ACHN (cell line): ENCODE measurements at places on chromosomes 5 and 9.

GRCh38 chr5:174668349-174668748 lies 56.0 kb upstream of the MSX2 start:
- no peak for DNase-seq

- DNase-seq = no peak
Measured at GRCh38 chr5:121979691-121980090, 17.9 kb downstream of the SRFBP1 start.

DNA sequence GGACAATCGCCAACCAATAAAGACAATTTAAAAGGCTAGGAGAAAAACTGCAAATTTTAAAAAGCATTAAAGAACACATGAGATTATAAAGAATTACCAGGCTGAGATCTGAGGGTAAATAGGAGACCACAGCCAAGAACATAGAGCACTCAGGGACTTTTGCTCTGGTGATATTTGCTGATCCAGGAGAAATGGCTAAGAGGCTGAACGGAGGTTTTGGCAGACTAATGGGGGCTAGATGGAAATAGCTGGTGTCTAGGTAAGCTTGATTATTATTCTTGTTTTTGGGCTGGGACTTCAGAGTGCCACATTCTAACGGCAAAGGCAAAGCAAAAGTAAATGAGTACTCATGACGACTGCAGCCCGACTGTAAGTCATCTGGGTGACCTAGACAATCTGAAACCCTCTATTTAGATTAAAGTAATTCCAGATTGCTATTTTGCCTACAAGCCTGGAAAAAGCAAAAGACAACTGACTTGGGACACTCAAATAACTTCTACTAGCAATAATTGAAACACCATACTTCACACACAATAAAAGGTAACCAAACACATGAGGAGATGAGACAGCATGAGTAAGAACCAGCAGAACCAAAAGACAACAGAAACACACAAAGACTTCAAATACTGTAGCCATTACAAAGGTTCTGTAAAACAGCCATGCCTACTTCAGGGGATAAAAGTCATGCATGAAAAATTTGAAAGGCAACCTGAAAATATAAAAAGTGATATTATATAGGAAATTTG lies 68.8 kb downstream of the JAKMIP2 start:
- DNase-seq = no peak

DNA sequence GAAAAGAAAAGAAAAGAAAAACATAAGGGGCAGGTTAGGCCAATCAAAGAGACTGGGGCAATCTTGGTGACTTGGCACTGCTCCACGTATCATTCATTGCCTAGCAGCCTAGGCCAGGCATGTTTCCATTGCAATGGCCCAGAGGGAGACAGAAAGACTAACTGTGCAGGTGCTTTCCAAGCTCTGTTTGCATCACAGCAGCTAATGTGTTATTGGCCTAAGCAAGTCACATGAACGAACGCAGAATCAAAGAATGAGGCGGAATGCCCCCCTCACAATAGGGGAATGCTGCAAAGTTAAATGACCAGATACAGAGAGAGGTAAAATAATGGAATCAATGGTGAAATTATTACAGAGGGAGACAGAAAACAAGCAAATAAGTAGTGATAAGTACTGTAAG lies 11.1 kb upstream of the VPS13A start:
- no peak for DNase-seq

GRCh38 chr9:16611983-16612382 lies 258.5 kb downstream of the BNC2 start:
- DNase-seq = no peak

DNA sequence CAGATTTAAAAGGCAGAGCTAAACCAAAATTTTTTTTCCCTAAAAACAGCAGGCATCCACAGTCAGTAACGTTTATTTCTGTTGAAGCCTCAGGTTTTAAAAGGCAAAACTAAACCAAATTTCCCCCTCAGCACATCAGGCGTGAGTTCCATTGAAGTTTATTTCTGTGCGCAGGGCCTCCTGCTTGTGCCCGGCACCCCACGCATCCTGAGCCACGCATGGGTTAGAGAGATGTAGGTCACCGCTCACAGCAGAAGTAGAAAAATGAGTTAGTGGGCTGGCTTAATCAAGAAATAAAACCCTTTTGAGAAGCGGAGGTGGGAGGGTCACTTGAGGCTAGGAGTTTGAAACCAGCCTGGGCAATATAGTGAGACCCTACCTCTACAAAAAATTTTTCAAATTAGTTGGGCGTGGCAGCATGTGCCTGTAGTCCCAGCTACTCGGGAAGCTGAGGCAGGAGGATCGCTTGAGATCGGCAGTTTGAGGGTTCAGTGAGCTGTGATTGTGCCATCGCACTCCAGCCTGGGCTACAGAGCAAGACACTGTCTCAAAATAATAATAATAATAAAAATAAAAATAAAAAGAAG lies 75.6 kb upstream of the SPIN1 start:
- DNase-seq = no peak

- DNase-seq = no peak
Measured at GRCh38 chr9:36123515-36123914, 13.0 kb upstream of the GLIPR2 start.

GRCh38 chr9:118575341-118576070 lies 793.7 kb downstream of the BRINP1 start:
- no peak for DNase-seq

GRCh38 chr5:72152545-72152944 lies 45.3 kb downstream of the MAP1B start:
- DNase-seq = no peak

GRCh38 chr9:34025811-34026210 lies 22.9 kb downstream of the UBAP2 start:
- no peak for DNase-seq

DNA sequence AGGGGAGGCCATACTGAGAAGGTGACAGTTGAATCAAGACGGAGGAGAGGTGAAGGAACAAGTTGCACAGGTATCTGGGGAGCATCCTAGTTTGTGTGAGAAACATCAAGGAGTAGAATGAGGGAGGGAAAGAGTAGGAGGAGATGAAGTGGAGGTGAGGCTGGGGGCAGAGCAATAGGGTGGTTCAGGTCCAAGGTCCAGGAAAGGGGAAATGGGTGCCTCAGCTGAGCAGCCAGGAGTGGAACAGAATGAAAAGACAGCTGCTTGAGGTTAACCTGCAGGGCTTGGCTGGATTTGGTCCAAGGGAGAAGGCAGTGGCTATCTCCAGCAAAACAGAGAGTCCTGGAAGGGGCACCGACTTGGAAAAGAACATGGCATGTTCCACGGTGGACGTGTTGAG lies 5.3 kb downstream of the SLC1A1 start:
- DNase-seq = no peak

- no peak for DNase-seq
Measured at GRCh38 chr5:14627270-14627669, 37.2 kb upstream of the OTULIN start.

- no peak for DNase-seq
Measured at GRCh38 chr5:1163879-1164278, 37.5 kb upstream of the SLC6A19 start.

- DNase-seq = no peak
Measured at GRCh38 chr9:37121881-37122280, 1.5 kb downstream of the ZCCHC7 start.

DNA sequence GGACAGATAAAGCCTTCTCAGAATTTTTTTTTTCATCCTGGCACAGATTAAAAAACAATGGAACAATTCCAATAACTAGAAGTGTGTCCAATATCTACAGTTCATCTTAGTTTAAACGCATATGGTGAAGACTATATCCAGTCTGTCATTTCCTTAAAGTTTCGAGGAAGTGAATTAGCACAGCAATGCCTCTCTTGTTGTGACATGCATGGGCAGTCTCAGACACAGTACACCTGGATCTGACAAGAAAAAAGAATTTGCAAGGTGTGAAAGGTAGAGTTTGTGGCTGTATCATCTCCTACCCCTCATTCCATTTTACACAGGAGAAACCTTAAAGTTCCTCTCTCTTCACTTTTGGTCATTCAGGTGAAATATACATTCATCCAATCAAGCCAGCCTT lies 100.6 kb upstream of the ADAMTS19 start:
- DNase-seq = no peak

DNA sequence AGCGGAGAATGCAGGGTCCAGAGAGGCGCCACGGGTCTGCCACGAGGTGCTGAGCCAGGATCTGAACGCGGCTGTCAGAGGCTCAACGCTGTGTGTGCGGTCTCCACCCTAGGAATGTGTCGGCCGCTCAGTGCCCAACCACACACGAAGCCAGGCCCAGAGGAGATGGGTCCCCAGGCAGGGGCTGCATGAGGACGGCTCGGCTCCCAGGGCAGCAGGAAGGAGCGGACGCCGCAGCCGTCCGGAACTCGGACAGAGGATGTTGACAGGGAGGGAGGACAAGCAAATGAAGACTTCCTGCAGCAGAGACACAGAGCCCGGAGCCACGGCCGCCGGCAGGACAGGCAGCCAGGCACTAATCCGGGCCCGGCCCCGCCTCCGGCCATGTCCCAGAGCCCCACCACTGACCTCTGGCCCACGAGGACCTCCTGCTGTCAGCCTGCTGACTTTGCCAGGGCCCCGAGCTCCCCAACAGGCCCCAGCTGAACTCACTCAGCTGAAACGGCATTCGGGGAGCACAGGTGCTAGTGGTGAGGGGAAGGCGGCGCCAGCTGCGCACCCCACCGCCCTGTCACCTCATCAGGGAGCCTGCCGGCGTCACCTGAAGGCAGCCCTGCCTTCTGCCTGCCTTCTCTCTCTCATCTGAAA lies 12.7 kb downstream of the VAV2 start:
- DNase-seq = no peak

- no peak for DNase-seq
Measured at GRCh38 chr5:109992264-109992915, 302.7 kb downstream of the MAN2A1 start.

- no peak for DNase-seq
Measured at GRCh38 chr9:115364991-115365390, 247.0 kb upstream of the TNC start.

GRCh38 chr5:87421307-87421706 lies 8.6 kb upstream of the CCNH start:
- DNase-seq = no peak

DNA sequence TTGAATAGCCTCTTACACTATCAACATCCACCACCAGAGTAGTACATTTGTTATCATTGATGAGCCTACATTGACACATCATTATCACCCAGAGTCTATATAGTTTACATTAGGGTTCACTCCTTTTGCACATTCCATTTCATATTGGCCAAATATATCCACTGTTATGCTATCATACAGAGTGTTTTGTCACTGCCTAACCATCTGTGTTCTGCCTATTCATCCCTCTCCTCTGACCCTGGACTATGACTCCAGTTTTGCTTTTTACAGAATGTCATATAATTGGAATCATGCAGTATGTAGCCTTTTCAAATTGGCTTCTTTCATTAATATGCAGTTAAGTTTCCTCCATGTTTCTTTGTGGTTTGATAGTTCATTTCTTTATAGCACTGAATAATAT lies 904.7 kb downstream of the TLE1 start:
- no peak for DNase-seq

DNA sequence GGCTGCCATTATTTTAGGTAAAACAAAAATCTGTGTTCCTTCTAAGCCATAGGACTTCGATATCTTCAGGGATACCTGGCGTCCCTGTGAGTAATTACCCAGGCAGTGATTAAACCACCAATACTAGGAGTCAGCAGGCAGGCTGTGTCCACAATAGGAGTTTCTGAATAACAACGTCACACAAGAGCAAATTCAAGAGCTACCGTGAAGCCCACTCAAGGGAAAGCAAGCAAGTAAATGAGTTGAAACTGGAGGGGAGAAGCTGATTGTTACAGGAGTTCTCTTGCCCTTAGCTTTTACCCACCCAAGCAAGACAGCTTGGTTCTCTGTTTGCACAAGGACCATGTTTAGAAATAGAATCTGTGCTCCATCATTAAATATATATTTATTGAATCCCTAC lies 50.8 kb downstream of the SEMA5A start:
- DNase-seq = no peak

GRCh38 chr9:27453860-27454553 lies 70.1 kb upstream of the IFNK start:
- no peak for DNase-seq

- DNase-seq = no peak
Measured at GRCh38 chr5:63854076-63854475, 108.2 kb downstream of the HTR1A start.

DNA sequence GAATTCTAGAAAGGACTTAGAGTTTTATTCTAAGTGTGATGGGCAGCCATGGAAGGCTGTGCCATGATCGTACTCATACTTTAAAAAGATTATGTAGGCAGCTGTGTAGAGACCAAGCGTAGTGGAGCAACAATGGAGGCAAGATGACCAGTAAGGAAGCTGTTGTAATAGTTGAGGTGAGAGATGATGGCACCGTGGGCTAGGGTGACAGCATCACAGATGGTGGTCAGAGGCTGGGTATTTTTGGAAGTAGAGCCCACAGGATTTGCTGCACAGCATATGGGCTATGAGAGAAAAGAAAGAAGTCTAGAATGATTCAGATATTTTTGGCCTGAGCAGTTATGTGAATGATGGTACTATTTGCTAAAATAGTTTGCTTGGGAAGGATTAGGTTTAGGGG lies 7.7 kb downstream of the ARHGAP26 start:
- no peak for DNase-seq

DNA sequence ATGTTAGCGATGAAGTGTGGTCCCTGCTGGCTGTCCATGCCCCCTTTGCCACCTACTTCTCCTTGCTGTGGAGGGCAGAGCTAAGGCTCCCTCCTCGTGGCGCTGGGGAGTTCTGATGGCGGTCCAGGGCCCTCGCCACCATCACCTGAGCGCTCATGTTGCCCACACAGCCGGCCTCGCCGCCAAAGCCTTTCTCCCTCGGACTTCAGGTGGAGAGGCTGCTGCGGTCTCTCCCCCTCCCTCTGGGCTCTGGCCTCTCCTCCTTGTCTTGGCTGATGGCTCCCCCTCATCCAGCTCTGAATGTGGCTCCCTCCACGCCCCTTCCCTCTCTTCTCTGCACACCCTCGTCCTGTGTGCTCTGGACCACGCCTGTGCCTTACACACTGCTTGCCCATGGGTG lies 14.5 kb upstream of the LPCAT1 start:
- DNase-seq = no peak

DNA sequence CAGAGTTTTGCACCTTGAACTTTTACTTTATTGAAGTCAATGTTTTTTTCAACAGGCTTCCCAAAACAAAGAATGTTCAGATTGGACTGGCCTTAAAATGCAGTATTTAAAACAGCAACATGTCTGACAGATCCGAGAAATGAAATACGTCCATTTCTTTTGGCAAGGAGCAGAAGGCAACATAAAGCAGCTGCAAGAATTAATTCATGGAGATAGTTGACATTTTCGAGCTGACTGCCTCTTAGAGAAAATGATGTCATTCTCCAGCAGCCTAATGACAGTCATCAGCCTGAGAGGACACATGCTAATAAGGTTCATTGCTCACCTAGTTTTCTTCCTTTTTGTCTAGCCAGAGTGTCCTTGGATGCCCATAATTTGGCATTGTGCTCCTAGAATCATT lies 232.2 kb upstream of the SEMA6A start:
- no peak for DNase-seq

GRCh38 chr5:87182649-87183048 lies 85.0 kb upstream of the RASA1 start:
- DNase-seq = no peak

GRCh38 chr9:27473111-27473529 lies 51.0 kb upstream of the IFNK start:
- DNase-seq = no peak

DNA sequence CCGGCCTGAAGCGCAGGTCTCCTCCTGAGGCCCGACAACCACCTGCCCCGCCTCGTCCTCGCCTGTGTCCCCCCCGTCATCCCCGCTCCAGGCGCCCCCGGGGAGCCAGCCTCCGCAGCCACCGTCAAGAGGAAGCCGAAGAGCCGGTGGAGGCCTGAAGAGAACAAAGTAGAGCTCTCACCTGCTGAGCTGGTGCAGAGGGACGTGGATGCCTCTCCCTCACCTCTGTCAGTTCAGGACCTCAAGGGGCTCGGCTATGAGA lies 169.9 kb downstream of the HINT1 start:
- no peak for DNase-seq

- no peak for DNase-seq
Measured at GRCh38 chr5:90170261-90170660, 239.3 kb downstream of the CETN3 start.
